CD14-positive monocyte (primary cell): ENCODE measurements at places on chromosomes 2 and 18.

DNA sequence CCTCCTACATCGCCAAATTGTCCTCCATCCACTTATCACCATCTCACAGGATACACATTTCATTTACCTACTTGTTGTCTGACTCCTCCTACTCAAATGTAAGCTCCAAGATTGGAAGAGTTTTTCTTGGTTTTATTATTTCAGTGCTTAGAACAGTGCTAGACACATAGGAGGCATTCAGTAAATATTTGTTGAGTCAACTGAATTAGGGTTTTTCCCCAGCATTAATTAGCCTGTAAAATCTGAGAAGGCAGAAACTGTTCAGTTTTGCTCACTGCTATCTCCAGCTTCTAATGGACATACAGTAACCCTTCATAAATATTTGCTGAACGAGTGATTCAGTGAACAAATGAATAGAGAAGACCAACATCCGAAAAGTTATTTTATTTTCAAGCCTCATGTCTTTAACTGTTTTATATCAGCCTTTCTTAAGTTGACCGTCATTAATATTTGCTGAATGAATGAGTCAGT is 800 bp downstream of the TTC21B start:
- DNase-seq: no peak

GRCh38 chr2:98936353-98937351 is 627 bp upstream of the CRACDL start:
- DNase-seq: peak; percentile 19

DNA sequence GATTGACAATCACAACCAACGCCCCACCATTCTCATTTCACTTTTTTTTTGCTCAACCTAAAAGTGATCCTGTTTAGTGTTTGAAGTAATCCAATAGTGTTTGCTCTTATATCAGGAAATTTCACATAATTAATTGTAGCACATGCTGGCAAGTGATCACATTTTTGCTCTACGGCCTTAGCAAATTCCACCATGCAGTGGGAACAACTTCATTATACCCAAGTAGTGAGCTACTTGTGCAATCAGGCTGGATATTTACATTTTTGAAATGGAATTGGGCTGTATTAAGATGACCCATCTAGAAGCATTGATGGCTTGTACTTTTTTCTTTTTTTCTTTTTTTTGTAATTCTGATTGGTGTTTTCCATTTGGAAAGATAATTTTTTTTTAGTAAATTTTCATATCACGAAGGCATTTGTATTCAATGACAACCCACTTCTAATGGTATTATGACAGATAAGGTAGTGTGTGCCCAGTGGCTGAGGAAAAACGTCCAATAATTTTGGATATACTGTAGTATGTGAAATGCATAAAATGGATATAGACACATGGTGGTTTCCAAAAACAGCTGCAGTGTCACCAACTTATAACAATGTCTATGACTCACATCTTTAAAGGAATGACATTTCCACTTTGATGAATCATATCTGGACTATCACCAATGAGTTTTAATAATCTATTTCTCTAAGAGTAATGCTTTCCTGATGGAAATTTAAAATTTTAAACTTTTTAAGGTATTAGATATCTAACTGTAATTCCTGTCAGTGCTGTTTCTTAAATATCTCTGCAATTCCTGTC is 130.6 kb downstream of the COL6A3 start:
- no peak for DNase-seq

DNA sequence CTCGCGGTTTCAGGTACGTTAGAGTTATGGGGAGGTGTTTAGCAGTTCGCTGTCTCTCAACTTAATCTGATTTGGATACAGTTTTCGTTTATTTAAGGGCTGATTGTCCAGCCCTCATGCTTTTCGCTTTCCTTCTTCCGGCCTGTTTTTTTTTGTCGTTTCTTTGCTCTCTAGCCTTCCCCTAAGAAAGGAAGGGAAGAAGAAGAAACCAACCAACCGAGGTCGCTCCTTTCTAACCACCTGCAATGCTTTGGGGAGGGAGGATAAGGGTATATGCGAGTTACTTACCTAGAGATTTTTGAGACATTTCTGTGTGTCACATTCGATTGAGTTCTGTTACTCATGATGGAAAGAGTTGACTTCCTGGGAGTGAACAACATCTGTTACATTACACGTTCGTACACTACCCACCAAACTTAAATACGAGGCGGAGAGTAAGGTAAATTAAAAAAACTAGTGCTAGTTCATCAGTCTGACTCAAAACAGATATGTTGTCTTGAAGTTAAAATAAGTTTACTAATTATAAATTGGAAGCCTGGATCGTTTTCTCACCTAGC is 918 bp downstream of the EIF5B start:
- DNase-seq: no peak

DNA sequence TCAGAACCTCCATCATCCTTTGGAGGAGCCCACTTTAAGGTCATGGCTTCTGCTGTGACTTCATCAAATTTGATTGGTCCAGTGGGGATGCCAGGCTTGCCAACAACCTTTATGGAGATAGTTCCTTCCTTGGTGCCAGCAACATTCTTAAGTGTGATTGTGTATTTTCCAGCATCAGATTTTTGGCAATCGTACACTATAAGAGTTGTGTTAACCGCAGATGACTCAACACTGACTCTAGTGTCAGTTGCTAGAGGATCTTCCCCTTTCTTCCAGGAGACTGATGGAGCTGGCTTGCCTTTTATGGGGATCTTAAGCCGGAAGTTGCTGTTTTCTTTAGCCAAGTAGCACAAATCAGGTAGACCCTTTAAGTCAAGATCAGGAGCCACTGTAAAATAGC is 98.7 kb downstream of the PLEKHA3 start:
- no peak for DNase-seq

DNA sequence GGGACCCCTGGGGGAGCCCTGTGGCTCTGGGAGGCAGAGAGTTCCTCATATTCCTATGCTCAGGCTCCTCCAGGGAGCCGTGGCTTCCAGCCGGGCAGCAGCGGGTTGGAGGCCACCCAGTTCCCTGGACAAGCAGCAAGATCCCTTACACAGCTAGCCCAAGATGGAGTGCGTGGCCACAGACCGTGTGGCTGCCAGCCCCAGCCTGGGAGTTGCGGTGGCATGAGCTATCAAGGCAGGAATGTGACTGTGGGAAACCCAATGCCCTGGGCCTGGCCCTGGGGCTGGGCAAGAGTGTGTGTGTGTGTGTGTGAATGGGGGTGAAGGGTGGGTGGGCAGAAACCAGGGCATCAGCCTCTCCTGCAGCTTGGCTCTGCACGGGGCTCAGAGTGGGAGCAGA is 130.5 kb downstream of the DYSF start:
- DNase-seq: no peak

DNA sequence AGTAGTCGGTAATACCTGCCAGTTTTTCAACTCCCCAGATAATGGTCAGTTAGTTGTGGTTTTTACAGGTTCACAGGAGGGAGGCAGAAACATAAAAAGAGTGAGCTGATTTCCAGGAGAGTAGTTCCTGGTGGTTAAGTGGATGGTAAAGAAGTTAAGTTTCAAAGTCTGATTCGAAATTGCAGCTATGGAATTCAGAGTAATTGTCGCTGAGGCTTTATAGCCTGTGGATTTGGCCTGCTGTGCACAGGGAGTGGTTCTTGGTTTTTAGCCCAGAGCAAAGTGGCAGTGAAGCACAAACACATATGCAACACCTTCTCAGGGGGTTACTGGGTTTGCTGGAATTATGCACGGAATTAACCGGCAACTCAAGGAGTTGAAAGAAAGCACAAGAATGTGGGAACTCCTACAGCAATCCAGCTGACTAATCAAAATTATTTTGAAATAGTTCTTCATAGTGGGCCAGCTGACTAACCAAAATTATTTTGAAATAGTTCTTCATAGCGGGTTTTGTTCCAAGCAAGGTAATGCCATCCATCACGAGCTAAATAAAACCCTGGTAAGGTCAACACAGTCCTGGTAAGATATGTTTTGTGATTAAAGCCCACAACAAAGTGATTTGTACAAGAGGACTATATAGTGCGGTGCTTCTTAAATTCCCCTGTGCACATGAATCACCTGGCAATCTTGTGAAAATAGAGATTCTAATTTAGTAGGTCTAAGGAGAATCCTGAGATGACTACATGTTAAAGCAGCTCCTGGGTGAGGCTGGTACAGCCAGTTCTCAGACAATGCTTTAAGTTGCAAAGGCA is 94.4 kb downstream of the SGPP2 start:
- peak; percentile 5 for DNase-seq

DNA sequence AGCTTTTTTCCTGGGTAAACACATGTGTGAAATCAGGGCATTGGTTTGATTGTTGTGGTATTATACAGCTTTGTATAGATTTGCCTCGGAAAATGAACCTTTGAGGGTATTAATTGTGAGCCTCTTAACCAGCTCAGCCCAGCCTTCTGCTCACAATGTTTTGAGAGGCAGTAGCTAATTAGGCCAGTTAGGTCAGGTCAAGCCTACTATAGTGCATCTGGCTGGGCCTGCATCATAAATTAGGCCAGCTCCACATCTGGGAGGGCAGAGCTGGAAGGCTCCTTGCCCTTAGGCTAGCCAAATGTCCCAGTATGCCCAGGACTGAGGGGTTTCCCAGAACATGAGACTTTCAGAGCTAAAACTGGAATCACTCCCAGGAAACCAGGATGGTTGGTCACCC is 43.0 kb downstream of the LRATD1 start:
- no peak for DNase-seq

- no peak for DNase-seq
Observed at GRCh38 chr2:108316461-108317258, 28.0 kb downstream of the SULT1C2 start.

GRCh38 chr2:102291319-102292075 is 19.9 kb upstream of the IL1RL1 start:
- peak; percentile 86 for DNase-seq

DNA sequence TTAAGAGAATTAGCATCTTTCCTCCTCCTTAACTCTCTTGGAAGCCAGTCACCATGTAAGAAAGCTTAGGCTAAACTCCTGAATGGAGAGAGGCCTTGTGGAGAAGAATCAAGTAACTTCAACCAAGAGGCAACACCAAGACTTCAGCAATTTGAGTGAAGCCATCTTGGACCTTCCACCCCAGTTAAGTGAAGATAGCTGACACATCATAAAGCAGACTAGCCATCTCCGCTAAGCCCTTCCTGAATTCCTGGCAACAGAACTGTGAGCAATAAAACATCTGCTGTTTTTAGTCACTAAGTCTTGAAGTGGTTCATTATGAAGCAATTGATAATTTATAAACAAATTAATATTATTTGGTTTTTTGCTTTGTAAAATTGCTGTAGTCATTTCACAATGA is 1.5 kb upstream of the ZNF397 start:
- DNase-seq: no peak

GRCh38 chr2:144443837-144444817 is 75.8 kb downstream of the ZEB2 start:
- DNase-seq: no peak

GRCh38 chr2:588074-588645 is 89.0 kb downstream of the TMEM18 start:
- DNase-seq: no peak

- no peak for DNase-seq
Observed at GRCh38 chr2:120587279-120587996, 148.2 kb upstream of the GLI2 start.

- no peak for DNase-seq
Observed at GRCh38 chr2:28676152-28676835, 75.3 kb upstream of the PPP1CB start.
